ENCODE measurements at places on chromosomes 2 and 18.
A peak's percentile ranks its signal among the peaks of the same experiment; 100 is the strongest.

- DNase-seq = no peak
Observed at GRCh38 chr18:62396967-62397366, 71.9 kb downstream of the TNFRSF11A start.

- DNase-seq = no peak
Observed at GRCh38 chr2:74092275-74092674, 55.4 kb downstream of the BOLA3 start.

DNA sequence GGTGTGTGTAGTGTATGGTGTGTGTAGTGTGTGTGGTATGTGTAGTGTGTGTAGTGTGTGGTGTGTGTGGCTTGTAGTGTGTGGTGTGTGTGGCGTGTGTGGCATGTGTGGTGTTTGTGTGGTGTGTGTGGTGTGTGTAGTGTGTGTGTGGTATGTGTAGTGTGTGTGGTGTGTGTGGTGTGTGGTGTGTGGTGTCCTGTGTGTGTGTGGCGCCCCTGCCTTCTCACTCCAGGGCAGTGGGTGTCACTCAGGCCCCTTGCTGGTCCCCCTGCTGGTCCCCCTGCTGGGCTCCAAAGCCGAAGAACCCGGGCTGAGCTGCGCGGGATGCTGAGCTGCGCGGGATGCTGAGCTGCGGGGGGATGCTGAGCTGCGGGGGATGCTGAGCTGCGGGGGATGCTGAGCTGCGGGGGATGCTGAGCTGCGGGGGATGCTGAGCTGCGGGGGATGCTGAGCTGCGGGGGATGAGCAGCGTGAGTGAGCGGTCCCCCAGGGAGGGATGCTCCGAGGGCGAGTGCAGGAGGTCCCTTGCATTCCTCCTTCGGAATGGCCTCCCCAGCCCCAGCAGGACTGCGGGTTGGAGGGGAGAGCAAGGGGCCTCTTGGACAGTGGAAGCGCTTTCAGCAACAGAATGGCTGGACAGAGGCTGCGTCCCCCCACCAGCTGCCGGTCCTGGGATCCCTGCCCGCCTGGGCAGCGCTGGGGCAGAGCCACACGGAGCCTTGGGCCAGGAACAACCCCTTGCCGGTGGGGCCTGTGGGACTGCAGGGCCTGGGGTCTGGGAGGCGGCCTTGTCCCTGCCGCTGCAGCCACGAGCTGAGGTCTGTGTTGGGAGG lies 3.4 kb upstream of the RTP5 start:
- DNase-seq = no peak

DNA sequence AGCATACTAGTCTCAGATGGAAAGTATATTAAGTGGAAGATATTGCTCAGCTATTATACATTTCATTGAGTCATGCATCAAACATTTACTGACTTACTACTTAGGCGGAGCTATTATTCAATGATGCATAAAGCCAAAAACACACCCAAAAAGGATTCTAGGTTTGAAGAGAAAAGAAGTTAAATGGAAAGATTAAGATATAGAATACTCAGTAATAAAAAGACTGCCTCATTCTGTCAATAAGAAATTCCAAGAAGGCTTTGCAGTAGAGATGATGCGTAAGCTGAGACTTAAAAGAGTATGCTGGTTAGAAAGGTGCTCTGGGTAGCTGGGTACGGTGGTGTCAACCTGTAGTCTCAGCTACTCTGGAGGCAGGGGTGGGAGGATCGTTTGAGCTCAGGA lies 27.6 kb downstream of the STK17B start:
- DNase-seq = no peak

GRCh38 chr2:134934641-134935040 lies 16.0 kb downstream of the CCNT2 start:
- DNase-seq = peak; percentile 3
